ENCODE measurements at places on chromosomes 7 and 10.

DNA sequence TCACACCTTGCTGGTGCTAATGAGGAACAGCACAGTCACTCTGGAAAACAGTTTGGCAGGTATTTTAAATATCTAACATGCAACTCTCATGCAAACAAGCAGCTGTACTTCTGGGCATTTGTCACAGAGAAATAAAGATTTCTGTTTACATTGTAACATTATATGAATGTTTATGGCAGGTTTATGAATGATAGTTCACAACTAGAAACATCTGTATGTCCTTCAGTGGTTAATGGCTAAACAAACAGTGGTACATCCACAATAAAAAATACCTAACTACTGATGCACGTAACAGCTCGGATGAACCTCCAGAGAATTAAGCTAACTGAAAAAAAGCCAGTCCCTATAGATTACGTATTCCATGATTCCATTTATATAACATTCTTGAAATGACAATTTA, 109.6 kb downstream of the GPR37 start:
- DNase-seq, result no peak

GRCh38 chr10:3825244-3825643, 40.2 kb upstream of the KLF6 start:
- DNase-seq, result no peak

GRCh38 chr7:82530361-82530760, 86.8 kb upstream of the CACNA2D1 start:
- no peak for DNase-seq

GRCh38 chr7:131745390-131746248, 189.2 kb upstream of the PODXL start:
- DNase-seq, result peak; percentile 85

DNA sequence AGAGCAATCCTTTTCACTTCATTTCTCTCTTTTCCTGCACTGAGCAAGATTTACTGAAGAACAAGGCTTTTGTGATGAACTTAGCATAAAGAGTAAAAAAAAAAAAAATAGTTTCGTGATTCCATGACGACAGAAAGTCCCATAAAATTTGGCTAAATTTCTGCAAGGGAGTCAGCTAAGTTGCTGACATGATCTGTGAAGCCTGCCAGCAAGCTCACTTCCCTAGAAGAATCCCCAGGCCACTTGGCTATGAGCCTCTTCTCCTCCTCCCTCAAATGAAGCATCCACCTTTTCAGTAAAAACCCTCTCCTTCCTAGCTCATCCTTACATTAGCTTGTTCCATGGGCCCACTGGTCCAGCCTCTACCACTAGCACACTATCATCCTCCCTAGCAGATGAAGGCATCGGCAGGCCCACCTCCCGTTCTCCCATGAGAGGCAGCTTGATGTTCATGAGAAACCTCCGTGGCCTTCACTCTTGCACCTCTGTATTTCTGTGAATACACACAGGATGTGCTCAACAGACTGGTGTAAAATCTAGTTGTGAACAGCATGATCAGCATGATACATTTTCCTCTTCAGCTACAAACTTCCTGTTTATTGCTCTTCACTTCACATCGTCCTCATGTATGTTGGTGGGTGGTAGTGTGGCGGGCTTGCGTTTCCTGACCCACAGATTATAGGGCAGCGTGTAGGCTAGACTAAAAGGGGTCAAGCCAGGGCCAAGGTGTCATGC, 30.9 kb downstream of the GIMAP8 start:
- DNase-seq, result no peak

DNA sequence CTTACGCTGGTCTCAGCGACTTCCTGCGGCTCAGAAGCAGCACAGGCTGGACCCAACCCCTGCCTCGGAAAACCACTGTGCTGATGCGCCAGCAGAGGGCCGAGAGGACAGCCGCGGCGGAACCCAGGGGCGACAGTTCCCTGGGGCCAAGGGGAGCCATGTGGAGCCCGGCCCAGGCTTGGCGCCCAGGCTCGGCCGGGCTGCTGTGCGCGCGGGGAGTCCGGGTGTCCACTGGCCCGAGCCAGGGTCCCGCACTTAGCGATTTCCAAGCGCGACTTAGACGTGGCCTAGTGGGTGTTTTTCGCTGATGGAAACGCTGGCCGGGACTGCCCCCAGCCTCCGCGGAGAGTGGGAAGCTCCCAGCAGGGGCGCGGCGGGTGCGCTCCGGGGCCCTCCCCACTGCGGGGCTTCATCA, 18.6 kb upstream of the ZNF32 start:
- no peak for DNase-seq

DNA sequence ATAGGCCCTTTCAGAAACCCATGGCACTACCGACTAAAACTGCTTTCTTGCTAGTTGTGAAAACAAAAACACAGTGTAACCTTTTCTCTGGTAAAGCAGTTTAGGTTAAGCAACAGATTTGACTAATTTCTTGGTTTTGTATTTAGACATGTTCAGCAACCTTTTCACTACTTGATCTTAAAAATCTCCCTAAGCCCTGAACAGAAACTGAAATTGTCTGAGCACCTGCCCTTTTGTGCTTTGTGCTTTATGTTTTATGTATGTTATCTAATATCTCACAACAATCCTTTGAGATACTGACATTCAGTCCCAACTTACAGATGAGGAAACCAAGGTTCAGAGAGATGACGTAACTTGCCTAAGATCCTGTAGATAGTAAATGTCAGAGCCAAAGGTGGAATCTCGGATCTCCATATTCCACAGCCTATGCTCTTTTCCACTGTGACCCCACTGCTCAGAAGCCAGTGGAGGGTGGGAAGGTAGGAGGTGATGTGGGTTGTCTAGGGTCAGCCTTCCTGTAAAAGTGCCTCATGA, 146.6 kb downstream of the LCOR start:
- no peak for DNase-seq

- peak; percentile 50 for DNase-seq
These were observed 81.6 kb downstream of the ARHGAP22 start for GRCh38 chr10:48523212-48523819.

DNA sequence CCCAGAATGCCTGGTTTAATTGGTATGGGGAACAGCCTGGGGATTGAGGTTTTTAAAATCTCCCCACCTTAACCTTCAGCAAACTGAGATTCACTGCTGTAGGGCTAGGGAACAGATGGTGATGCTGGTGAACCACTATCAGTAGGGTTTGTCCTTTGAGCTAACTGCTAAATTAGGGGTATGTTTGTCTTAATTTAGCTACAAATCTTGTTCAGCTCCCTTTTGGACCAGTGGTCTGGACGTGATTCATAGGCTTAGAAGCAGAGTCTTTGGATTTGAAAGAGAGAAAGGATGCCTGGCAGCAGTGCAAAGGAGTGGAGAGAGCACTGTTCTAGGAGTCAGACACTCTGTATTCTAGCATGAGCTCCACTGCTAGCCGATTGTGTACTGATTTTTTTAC, 2.8 kb downstream of the HDAC9 start:
- DNase-seq, result no peak

GRCh38 chr10:125929618-125930017, 33.3 kb downstream of the FANK1 start:
- DNase-seq, result no peak
